Activated CD8-positive, alpha-beta T cell treated with anti-CD3 and anti-CD28 coated beads for 36 hours (primary cell): ENCODE measurements at places on chromosomes 3 and 15. TPM values are rescaled to one million over a fixed set of nuclear protein-coding genes. Genes with fewer than 3 reads are reported as not detected.
A peak's percentile ranks its signal among the peaks of the same experiment; 100 is the strongest.

DNA sequence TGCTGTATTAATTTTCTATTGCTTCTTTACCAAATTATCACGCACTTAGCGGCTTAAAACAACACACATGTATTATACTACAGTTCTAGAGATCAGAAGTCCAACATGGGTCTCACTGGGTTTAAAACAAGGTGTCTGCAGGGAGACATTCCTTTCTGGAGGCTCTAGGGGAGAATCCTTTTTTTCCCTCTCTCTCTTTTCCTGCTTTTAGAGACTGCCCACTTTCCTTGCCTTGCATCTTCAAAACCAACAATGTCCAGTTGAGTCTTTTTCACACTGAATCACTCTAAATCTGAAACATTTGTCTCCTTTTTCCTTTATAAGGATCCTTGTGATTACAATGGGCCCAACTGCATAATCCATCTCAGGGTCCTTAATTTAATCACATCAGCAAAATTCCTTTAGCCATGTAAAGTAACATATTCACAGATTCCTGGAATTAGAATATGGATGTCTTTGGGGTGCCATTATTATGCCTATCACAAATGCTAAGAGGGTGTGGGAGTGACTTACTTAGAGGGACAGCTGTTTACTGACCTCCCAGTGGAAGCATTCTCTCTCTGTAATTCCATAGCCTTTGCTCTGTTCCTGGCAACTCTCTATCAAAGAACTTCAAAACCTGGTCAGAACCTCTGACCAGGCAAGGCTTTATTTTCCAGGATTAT, 21.8 kb downstream of the CD200 start:
- no peak overlapping the region for H3K4me3 ChIP-seq
- DNase-seq: no peak
- H3K36me3 ChIP-seq: peaks cover 50% of the 10 kb centered on the region
- no peak overlapping the region for H3K27ac ChIP-seq
- H3K4me1 ChIP-seq: peaks cover 22% of the 10 kb centered on the region
- no peaks in the 10 kb centered on the region for H3K27me3 ChIP-seq

- H3K4me1 ChIP-seq: peaks cover 63% of the 10 kb centered on the region
- no peaks in the 10 kb centered on the region for H3K36me3 ChIP-seq
- no peak overlapping the region for H3K27ac ChIP-seq
- DNase-seq: no peak
- H3K4me3 ChIP-seq: no peak overlapping the region
Observed at GRCh38 chr15:74773329-74773728, 8.6 kb upstream of the CSK start.

DNA sequence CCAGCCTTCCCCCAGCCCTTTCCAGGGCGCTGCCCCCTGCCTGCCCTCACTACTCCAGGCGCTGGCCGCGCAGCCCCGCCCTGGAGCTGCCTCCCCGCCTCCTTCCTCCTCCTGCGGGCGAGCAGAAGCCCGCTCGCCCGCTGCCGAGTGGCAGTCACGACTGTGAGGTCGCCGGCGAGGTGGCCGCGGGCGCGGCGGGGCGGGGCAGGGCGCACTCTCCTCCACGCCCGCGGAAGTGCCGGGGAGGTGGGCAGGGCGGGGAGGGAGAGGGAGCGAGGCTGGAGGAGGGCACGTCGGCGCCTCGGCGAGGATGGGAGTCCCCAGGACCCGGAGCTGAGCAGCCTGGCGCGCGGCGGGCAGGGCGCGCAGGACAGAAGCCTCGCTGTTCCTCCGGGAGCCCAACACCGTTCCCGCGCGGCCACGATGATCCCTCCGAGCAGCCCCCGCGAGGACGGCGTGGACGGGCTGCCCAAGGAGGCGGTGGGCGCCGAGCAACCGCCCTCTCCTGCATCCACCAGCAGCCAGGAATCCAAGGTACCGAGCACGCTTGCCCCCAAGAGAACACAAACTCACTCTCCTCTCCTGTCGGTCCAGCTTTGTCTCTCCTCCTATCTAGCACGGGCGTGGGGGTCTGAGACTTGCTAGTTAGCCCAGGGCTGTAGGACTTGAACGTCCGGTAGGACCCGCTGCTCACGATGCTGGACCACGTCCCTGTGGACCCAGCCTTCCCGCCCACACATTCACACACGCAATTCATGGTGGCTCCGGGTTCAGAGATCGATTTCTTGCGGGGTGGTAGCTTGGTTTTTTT, at the start of gene STAC:
Gene STAC (plus strand): TSS at position 284 of the 811 bp plus-strand sequence. CDS start 140 bp downstream, at position 424.
- H3K27ac ChIP-seq: no peak within 1 kb of the TSS
- H3K27me3 ChIP-seq: peaks cover 25% of the 10 kb centered on the region
- H3K4me1 ChIP-seq: peaks cover 5% of the 10 kb centered on the region
- DNase-seq: peak; percentile 19

DNA sequence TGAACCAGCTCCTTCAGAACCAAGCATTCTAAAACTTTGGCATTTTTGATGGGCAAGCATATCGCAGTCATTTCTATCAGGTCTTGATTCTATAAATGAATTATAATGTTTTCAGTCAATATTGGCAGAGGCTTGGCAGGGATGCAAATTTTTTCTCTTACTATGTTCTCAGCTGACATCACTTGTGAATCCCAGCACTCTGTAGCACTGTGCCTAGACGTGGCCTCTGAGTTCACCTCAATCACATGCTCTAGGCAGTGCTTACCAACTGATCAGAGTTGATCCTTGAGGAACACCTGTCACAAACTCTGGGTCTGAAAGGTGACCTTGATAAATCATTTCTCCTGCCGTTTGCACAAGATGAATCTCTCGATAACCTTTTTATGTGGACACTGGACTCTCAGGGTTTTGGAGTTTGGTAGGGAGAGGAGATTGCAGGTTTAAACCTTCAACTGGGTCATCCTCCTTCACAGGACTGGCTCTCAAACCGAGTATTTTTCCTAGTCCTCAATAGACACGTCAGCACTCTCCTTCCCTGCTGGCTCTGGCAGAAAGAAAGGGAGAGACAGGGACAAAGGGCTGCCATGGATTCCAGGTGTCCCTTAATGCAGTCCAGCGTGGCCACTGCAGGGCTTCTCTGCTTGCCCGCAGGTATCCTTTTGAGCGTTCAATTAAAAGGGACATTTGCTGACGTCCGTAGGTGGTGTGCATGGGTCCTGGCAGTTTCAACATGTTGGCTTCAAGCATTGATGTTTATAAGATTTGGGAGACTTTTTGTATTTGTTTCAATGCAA, 222.3 kb upstream of the CMC1 start:
- no peak overlapping the region for H3K27ac ChIP-seq
- no peak overlapping the region for H3K4me3 ChIP-seq
- H3K4me1 ChIP-seq: peaks cover 12% of the 10 kb centered on the region
- peaks cover 6% of the 10 kb centered on the region for H3K36me3 ChIP-seq

DNA sequence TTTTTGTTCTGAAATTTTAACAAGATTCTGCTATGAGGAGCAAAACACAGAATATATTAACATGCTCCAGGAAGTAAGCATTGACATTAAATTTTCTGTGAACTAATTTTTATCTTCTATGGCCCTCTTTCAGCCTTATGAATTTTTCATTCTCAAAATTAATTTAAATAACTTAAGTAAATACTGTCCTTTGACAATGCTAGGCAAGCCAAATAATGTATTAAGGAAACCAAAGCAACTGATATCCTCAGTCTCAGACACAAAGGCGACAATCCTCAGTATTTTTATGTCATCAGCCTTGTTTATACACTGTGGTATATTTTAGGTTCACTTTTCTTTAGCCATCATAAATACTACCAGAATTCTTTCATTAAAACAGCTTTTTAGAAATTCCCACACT, 159.8 kb downstream of the CGGBP1 start:
- no peak overlapping the region for H3K27ac ChIP-seq
- no peaks in the 10 kb centered on the region for H3K36me3 ChIP-seq
- DNase-seq: no peak
- no peaks in the 10 kb centered on the region for H3K4me1 ChIP-seq

GRCh38 chr15:96328877-96329195, 1.7 kb upstream of the NR2F2 start:
- no peak for DNase-seq
- peaks cover 3% of the 10 kb centered on the region for H3K36me3 ChIP-seq
- H3K4me3 ChIP-seq: no peak overlapping the region
- H3K27ac ChIP-seq: no peak overlapping the region
- H3K27me3 ChIP-seq: peaks cover 82% of the 10 kb centered on the region
- peaks cover 16% of the 10 kb centered on the region for H3K4me1 ChIP-seq

DNA sequence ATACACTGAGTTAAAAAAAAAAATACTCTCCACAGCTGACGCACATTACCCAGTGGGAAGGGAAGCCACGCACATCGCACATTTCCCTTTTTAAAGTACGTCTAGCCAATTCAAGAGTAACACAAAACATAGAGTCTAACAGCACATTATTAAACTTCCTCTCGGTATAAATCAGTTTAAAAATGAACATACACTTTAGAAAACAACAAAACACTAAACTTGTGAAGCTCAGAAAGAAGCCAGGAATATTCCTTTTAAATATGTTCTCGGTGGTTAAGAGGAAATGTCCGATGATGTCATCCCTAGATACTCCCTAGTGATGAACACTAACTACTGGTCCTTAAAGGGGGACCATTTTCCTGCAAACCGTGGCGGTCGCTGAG, 721 bp downstream of the MYEF2 start:
- H3K4me1 ChIP-seq: peaks cover 29% of the 10 kb centered on the region
- DNase-seq: peak; percentile 16
- H3K4me3 ChIP-seq: peak overlapping the region; percentile 85

- peaks cover 9% of the 10 kb centered on the region for H3K36me3 ChIP-seq
- H3K27me3 ChIP-seq: no peaks in the 10 kb centered on the region
- DNase-seq: no peak
- H3K4me1 ChIP-seq: peaks cover 65% of the 10 kb centered on the region
Observed at GRCh38 chr3:182807061-182807460, 13.8 kb downstream of the ATP11B start.

GRCh38 chr15:28786521-28786920, 61.9 kb downstream of the GOLGA6L7 start:
- H3K36me3 ChIP-seq: no peaks in the 10 kb centered on the region
- H3K27ac ChIP-seq: no peak overlapping the region
- H3K4me3 ChIP-seq: no peak overlapping the region
- no peak for DNase-seq
- H3K4me1 ChIP-seq: peaks cover 5% of the 10 kb centered on the region

- no peak overlapping the region for H3K27ac ChIP-seq
- H3K4me1 ChIP-seq: peaks cover 65% of the 10 kb centered on the region
- H3K4me3 ChIP-seq: no peak overlapping the region
- DNase-seq: peak; percentile 54
- H3K27me3 ChIP-seq: no peaks in the 10 kb centered on the region
Observed at GRCh38 chr15:70083946-70084345, 13.8 kb downstream of the TLE3 start.

Gene RBP2
- not detected for total RNA-seq

Gene CLRN1
- not detected for total RNA-seq

Gene SLC41A3
- 19.1 TPM for total RNA-seq

Gene SMC4
- 149 TPM for total RNA-seq

Gene ITGB5
- total RNA-seq: 0.41 TPM

Gene GABRG3
- not detected for total RNA-seq

Gene BTD
- 3.8 TPM for total RNA-seq

Gene PPP1R14D
- total RNA-seq: not detected

Gene TM2D3
- 38.5 TPM for total RNA-seq

Gene ECE2
- total RNA-seq: not detected

Gene IGSF11
- total RNA-seq: not detected
